ENCODE measurements at places on chromosomes 1 and 21.

DNA sequence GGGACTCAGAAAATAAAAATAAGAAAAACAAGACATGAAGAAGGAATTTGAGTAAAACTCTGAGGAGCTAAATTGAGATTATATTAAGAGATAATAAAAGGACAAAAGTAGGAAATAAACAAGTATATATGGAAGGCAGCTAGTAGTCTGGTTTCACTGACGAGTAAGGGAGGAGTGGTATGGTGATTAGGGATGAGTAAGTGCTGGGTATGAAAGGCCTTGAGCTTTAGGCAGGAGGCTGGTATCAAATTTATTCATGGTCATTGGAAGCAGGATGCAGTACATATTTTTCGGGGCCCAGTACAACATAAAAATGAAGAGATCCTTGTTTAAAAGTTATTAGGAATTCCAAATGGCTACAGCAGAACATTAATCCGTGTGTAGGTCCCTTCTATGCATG lies 789.7 kb upstream of the PRMT6 start:
- no peak for DNase-seq

DNA sequence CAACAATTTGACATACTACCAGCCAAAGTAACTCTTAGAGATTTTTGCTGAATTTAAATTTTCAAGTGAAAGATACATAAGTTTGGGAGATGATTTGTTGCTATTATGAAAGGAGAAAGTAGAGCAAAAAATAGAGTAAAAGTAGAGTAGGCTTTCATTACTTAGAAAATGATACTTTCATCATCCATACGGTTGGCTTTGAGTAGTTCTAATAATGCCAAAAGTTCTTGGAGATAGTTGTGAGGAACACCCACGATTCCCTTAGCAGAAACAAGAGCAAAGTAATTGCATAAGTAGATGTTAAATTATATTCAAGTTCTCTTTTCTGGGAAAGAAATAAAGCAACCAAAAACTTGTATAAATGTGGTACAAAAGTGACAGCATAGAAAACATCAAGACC lies 95.0 kb upstream of the VAV3 start:
- DNase-seq, result no peak

- DNase-seq, result no peak
Observed at GRCh38 chr1:88735382-88735781, 51.3 kb downstream of the PKN2 start.

GRCh38 chr1:42923367-42924081 lies 35.1 kb downstream of the SLC2A1 start:
- no peak for DNase-seq

GRCh38 chr1:207045453-207045852 lies 5.6 kb downstream of the YOD1 start:
- DNase-seq, result no peak

DNA sequence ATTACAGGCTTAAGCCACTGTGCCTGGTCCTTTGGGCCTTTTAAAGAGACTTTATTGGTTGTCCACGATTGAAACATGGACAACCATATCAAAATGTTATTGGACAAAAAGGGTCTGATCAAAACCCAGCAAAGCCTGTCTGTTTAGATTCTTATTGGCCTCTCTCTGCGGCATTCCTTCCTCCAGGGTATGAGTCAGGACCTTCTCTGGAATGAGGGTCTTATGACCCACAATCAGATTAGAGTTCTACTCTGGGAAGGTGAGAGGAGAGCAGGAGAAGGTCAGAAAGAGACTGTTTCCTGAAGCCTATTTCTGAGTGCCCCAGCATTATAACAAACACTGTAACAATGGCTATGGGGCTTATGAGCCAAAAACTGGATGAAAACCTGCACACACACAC lies 7.9 kb downstream of the LURAP1 start:
- DNase-seq, result no peak

- DNase-seq, result no peak
Observed at GRCh38 chr1:232291681-232292080, 338.3 kb downstream of the SIPA1L2 start.

- DNase-seq, result no peak
Observed at GRCh38 chr1:234848972-234849649, 239.1 kb upstream of the IRF2BP2 start.

DNA sequence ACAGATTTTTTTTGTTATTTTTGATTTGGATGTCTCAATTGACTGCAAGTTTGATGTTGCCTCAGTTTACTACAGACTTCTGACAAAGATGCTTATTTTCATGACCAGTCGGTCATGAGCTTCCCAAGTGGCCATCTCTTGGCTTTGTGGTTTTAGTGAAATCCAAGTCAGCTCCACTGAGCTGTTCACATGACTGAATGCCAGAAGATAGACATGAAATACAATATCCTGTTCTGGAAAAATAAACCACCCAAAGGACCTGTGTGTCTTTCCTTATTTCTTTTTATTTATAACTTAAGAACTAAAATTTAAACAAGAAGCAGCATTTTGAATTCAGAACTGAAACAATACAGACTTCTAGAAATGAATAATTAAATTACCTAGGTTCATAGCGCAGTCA lies 89.3 kb downstream of the HMCN1 start:
- no peak for DNase-seq

DNA sequence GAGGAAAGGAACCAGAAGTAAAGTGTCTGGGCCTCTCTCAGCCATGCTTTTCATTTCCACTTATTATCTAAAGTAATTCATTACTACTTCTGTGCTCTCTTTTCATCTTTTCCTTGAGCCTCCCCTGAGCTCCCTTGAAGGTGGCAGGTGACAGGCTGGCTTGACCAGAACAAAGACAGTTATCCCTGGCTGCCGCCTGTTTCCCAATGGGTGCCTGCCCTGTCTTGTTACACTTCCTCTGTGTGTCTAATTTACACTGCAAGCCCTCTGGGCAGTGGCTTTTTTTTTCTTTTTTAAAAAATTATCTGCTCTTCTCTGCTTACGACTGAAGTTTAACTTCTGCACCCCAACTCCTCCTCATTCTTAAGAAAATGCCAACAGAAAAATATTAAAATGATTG lies 113.4 kb downstream of the NGF start:
- no peak for DNase-seq

DNA sequence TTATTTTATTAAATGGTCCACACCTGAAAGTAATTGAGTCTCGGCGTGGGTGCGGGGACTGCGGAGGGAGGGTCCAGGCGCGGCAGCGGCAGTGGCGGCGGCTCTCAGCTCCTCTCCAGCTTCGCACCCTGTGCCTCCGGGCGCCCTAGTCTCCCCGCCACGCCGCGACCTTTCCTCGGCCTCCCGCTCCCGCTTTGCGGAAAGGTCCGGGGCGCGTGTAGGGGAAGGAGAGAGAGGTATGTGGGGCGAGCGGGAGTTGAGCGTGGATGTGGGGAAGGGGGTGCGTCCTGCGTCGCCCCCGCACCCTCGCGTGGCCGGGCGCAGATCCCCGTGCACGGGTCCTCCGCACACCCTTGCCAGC lies 13.4 kb upstream of the ALX3 start:
- no peak for DNase-seq

- no peak for DNase-seq
Observed at GRCh38 chr1:243712941-243713340, 137.1 kb downstream of the AKT3 start.

DNA sequence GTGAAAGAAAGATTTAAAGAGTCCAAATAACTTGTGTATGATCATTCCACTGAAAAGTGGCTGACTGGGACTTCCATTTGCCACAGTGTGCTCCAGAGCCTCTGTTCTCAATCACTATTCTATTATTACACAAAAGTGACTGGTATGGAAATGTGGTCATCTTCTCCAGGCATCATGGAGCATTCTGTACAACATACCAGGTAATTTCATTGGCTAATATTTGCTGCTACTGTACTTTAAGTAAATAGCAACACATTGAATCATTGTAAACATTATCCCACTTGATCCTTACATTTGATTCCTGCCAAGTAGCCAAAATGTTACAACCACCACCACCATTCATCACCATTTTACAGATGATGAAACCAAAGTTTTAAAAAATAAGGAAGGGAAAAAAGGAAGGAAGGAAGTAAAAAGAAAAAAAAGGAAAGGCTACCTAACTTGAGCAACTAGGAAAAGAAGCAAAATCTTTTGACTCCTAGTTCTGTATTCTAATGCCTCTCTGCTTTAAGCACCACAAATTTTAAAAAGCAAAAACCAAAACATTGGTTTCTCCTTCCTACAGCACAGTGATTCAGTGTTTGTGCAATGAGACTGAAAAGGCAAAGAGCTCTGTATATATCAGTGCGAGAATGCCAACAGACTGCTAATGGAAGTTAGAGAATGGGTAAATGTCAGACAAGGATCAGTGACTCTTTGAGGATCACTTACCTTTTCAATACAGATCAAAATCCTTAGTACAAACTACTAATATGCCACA lies 361.4 kb upstream of the PTBP2 start:
- DNase-seq, result no peak

- peak; percentile 46 for DNase-seq
Observed at GRCh38 chr1:37752583-37753471, 12.1 kb downstream of the EPHA10 start.

GRCh38 chr1:28917757-28918118 lies 3.4 kb downstream of the EPB41 start:
- DNase-seq, result no peak

GRCh38 chr1:168947041-168947440 lies 159.4 kb upstream of the ATP1B1 start:
- no peak for DNase-seq

GRCh38 chr1:37243368-37244082 lies 209.2 kb upstream of the GRIK3 start:
- DNase-seq, result no peak

DNA sequence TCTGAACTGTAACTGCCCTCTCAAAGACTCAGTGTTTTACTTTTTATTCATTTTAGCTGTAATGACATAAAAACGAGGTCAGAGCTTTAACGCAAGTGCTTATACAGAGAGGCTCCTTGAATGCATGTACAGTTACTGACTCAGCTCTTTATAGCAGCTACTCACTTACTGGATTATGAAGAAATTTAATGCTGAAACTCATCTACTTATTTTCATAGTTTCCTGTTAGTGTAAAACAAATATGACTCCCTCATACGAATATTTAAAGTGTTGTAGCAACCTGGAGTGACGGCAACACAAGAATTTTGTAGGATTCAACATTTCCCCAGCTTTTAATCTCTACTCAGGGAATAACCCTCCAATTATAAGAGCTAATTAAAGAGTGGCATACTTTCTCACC lies 32.7 kb downstream of the ADSS2 start:
- no peak for DNase-seq

GRCh38 chr1:83109692-83110091 lies 889.2 kb downstream of the TTLL7 start:
- DNase-seq, result no peak

GRCh38 chr1:86339014-86339812 lies 56.9 kb downstream of the ODF2L start:
- DNase-seq, result no peak

DNA sequence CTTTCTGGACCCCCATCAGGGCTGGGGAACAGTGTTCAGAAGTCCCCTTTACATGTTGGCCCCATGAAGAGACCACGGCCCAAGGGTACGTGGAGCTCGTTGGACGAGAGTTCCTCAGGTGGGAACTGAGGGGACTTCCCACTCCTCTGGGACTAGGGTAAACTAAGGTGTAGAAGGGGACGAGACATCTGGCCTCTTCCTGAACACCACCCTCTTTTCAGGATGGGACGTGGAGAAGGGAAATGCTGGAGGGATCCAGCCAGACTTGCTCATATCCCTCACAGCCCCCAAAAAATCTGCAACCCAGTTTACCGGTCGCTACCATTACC lies 2.0 kb downstream of the NAXE start:
- DNase-seq, result no peak

DNA sequence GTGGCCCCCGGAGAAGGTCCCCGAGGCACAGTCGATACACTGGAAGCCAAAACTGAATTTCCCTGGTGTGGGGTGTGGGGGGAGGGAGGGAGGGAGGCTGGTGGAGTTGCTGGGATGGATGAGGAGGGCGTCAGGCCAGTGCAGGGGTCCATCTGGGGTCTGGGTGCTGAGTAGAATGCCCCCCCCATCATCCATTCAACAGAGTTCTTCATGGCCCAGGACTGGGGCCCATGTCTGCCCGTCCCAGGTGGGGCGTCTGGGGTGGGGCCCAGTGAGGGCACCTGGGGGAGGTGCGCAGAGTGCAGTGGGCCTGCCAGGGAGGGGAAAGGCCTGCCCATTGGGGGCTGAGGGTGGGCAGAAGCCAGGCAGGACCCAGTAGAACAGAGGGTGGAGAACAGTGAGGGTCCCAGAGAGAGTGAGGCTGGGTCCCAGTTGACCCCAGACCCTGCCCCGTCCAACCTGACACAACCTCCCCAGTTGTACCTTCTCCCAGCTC lies 1.9 kb downstream of the TNFRSF18 start:
- no peak for DNase-seq

DNA sequence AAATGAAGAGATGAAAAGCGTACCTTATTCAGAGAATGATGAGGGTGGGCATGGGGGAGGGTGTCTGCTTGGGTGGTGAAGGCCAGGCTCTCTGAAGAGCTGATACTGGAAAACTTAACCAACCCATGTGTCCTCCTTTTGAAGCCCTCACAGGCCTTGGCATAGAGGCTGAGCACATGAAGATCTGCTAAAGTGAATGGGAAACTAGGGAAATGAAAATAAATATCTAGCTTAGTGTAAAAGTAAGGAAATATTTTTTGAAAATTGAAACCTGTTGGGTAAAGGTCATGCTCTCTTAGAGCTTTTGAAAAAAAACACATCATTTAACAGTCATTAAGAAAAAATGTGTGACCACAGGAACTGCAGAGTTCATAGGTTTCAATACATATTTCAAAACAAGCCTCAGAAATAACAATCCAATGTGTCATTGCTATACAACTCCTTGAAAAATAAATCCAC lies 40.5 kb upstream of the RALGPS2 start:
- no peak for DNase-seq

DNA sequence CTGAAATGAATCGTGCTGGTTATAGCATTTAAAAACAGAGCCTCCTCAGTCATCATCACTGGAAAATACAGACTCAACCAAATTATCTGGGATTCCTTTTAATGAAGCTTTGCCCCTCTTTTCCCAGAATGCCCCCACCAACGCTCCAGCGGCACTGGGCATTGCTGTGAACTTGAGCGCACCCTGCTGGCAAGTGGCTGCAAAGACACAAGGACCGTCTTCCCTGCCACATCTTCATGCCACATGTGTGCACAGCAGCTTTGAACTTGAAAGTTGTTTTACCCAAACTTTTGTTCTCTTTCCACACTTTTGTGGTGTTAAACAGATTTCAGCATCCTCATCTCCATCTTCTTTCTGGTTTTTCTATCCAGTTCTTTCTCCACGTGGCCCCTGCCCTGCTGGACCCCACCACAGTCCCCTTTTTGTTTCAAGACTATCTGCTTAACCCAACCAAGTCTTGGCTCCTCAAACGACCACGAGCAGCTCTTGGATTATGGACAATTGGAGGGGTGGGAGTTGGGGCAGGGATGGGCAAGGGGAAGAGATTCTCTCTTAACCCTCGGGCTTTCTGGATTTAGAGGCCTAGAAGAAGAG lies 12.8 kb upstream of the LMX1A start:
- no peak for DNase-seq

DNA sequence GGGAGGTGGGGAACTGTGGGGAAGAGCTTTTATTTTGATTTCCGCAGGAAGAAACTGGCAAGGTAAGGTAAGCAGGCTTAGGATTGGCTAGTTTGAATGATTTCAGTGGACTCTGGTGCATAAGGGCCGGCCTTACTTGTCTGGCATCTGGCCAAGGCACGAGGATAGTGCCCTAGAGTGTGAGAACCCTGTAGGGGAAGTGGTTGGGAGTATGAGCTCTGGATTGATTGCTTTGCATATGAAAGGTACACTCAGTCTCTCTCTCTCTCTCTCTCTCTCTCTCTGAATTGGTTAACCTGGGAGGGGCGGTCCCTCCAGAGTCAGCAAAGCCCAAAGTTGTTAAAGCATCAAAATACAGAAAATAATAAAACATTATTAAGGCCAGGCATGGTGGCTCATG lies 463.0 kb downstream of the SIPA1L2 start:
- DNase-seq, result no peak

All from stimulated activated CD4-positive, alpha-beta T cell treated with anti-CD3 and anti-CD28 coated beads, TNF-alpha, amount 100 ng/mL, for 24 hours (primary cell).